Cerebellum (tissue), 4 donors: ENCODE measurements at places on chromosomes 5 and 9. TPM values are rescaled to one million over a fixed set of nuclear protein-coding genes. Genes with fewer than 3 reads are reported as not detected.
A peak's percentile ranks its signal among the peaks of the same experiment; 100 is the strongest.

DNA sequence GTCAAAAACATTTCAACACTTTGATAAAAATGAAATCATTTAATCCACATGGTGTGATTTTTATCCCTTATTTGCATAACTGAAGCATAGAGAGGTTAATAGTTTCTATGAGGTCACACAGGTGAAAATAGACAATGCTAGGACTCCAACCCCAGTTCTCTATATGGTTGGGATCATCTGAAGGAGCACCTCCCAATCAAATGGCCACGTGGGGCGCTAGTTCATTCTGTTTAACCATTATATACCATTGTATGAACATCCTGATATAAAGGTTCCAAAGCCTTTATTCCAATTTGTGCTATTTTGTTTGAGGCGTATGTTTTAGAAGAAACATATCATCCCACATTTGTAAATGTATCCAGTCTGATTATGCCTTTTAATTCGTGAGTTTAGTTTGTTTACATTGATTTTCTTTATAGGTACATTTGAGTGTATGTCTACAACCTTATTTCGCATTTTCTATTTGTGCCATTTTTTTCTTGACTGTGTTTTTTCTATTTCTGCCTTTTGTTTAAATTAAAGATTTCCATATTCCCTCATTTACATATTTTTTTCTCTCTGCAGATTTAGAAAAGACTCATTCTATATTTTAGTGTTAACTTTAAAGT is 1092.0 kb downstream of the MAT2B start:
- DNase-seq: no peak

DNA sequence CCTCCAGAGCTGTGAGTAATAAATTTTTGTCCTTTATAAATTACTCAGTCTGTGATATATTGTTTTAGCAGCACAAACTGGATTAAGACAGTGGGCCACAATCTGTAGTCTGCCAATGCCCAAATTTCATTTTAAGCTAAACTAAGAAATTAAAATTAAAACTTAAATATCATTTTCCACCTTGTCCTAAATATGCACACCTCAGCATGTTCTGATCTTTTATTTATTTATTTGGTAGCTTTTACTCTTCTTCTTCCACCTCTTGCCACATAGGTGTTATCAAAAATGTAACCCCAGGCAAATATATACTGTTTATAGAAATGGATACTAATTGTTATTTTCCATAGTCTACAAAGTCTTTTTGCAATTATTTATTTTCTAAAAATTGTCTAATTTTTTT is 1102.2 kb upstream of the COX7C start:
- no peak for DNase-seq

DNA sequence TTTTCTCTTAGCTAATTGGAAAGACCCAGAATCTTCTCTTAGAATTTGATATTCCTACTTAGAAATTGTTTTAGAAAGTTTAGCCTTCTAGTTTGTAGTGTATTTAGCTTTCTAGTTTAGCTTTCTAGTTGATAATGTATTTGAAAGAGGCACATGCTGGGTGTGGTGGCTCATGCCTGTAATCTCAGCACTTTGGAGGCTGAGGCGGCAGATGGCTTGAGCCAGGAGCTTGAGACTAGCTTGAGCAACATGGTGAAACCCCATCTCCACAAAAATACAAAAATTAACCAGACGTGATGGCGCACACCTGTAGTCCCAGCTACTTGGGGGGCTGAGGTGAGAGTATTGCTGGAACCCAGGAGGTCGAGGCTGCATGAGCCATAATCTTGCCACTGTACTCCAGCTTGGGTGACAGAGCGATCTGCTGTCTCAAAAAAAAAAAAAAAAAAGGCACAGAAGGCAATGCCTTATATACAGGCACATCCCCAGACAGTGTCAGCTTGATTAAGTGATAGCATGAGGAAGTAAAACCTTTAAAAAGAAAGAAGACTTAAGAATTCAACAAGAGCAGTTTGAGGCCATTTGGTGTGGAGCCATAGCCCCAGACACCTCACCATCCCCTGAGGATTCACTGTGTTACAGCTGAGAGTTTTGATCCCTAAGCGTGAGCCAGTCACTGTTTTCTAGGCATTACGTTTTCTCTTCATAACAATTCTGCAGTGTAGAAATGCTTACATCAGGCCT is 34.6 kb downstream of the ZSWIM6 start:
- DNase-seq: no peak

DNA sequence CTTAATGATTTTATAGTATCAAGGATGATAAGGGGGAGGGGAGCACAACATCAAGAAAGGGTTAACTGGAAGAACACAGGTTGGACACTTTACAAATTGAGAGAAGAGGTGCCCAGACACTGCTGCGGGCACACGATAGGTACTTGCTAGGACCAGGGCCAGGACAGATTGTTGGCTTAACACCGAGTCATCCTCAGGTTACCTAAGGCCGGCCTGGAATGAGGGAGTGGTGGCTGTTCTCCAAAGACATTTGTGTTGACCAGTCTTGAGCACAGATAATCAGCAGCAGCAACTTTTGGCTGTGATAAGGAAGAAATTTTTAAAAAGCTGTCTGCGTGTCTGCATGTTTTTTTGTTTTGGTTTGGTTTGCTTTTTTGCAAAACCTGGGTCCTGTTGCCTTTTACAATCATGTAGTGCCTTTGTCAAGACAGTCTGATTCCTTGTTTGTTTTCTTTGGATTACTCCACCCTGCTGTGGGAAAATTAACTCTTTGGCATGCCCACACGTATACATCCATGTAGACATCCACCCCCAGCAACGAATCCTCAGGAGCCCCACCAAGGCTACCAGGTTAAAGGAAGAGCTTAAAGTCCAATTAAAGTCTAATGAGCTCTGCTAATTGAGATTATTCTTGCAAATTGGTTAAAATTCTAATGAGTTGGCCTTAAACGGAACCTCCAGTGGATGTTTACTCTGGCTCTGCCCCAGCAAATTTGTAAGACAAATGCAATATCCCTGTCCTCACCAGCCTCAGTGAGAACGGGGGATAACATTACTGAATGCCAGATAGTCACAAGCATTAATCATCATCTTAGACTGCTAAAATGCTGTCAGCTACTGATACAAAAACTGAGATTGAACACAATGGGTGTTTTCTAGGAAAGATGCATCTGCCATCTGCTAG is 382.3 kb downstream of the ACTL7B start:
- DNase-seq: peak; percentile 15

DNA sequence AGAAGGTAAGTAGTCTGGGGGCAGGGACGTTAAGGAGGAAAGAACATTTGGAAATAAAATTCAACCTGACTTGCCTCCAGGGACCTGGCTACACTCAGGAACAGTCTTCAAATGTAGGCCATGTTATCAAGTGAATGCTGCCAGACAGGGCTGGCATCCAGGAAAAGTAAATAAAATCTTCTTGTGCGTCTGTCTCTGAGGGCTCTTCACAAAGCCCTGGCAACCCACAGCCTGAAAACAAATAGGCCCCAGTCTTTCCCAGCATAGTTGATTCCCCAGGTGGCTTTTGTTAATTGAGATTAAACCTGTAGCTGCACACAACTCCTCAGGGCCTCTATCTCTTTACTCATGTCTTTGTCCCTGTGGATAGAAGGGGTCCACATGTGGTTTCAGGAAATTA is 55.4 kb downstream of the STK32A start:
- no peak for DNase-seq

GRCh38 chr9:98107926-98108325 is 11.1 kb downstream of the TRIM14 start:
- DNase-seq: no peak

DNA sequence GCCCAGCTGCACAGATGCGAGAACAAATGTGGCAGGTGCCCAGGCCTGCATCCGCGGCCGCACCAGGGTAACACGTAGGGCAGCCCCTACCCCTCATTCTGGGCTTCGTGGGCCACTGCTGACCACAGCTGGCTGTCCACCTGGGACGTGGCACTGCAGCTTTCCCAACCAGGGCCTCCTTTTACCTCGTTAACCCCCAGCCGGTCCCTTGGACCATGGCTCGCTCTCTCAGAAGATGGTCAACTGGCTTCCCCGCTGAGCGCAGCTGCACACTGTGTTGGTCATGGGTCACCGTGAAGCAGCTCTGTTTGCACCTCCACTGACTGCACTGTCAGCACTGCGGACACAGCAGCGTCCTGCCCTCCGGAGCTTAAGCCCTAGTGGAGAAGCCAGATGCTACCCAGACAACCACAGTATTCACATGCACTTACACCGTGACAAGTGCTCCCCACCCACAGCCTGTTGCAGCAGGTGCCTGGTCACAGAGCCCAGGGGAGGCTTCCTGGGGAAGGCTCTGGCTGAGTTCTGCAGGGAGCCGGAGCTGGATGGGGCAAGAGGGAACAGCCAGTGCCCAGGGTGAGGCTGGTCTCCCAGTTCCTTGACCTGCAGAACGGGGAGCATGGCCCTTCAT is 10.5 kb upstream of the PLEKHG4B start:
- DNase-seq: no peak

DNA sequence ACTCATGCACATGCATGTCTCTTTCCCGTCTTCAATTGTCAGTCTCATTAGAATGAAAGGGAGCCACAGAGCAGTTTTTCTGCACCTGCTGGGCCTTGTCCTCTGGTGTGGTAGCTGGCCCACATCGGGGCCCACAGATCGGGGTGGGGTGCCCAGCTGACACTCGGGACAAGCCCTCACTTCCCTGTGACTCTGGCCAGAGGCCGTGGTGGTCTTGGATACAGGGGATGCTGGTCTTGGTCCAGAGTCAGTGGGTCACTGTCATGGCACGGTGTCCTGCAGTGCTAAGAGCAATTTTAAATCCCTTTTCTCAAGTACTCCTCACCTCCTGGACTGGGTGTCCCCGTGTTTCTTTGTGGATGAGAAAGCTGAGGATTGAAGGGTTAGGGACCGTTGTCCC is 193.2 kb downstream of the CACNA1B start:
- no peak for DNase-seq

The KCTD16 gene
- 20.4 TPM for total RNA-seq

- no peak for DNase-seq
These were observed 1.1 kb downstream of the BAG1 start for GRCh38 chr9:33263131-33264002.

The SLC35D2 gene
- total RNA-seq: 2.8 TPM

GRCh38 chr5:180803181-180804128 is 849 bp upstream of the MGAT1 start:
- DNase-seq: no peak

The ALDOB gene
- 0.54 TPM for total RNA-seq

The TRIM7 gene
- total RNA-seq: 3.0 TPM

The PCDHGA11 gene
- total RNA-seq: 29.1 TPM

The IRX1 gene
- 25.4 TPM for total RNA-seq

- DNase-seq: no peak
These were observed 104.7 kb downstream of the CMYA5 start for GRCh38 chr5:79794347-79794746.

DNA sequence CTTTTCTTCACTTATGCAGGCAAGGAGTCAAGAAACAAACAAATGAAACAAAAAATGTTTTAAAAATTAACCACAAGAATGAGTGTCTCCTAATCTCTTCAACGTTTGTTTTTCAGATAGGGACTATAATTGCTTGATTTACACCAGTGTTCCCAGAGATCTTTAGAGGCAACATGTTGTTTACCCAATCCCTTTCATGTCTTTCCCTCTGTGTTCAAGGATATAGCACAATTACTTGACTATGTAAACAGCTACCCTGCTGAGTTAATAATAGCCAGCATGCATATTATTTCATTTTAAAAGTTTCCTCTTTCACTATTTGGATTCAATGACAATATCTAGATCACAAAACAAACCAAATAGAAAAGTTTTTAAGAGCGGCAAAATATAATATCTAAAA is 25.1 kb upstream of the SHISAL2B start:
- DNase-seq: no peak

- no peak for DNase-seq
These were observed 200.5 kb upstream of the EDIL3 start for GRCh38 chr5:84585218-84585617.
